ENCODE measurements at places on chromosomes 3 and 15.

DNA sequence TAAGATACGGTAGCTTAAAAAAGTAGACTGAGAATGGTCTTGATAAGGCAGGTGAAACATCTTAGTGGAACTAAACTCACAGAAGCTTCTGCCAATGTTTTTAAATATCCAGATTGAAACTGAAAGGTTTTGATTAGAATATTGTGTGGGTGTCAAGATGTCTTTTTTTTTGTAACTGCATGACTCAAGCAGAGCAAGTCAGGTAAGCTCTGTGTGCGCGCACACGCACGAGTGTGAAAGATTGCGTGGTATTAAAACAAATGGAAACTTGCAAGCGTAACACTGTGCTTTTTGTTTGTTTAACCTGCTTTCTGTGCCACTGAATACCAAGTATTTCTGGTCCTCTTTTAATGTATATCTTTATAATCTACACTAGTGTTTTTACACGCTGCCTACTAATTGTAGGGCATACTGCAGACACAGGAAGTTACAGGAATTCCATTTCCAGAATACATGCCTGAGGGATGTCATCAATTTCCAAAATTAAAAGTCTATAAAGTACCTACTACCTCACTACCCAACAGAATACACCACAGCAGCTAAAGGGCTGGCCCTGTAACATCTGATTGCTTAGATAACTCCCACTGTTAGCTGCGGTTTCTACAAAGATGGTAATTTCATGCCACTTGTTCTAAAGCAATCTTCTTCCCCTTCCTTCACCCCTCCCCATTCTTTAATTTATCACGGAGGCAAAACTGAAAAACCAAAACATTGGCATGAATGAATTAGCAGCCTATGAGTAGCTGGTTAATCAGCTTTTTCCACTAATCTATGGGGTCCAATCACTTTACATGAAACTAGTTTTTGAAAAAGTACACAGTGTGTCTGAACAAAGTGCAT, 472.8 kb downstream of the SHQ1 start:
- DNase-seq: no peak

DNA sequence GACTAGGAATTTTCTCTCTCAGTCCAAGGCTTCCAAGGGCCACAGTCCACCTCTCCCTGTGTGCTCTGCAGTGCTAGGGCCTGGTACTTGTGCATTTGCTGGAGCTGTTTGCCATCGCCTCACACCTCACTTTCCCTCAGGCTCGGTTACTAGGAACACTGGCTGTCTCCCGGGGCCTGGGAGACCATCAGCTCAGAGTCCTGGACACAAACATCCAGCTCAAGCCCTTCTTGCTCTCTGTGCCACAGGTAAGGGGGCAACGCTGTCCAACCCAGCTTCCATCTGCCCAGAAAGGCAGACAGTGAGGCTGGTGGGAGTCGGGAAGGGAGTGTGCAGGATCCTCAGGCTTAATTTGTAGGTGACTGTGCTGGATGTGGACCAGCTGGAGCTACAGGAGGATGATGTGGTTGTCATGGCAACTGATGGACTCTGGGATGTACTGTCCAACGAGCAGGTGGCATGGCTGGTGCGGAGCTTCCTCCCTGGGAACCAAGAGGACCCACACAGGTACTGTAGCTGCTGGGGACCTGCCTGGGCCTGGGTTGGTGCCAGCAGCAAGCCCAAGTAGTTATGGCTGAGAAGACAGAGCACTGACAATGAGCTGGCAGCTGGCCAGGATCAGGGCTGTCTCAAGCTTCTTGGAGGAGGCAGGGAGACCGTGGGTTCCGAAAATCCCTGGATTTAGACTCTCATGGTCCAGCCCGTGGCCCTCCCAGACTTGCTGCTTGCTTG, 3.4 kb downstream of the PPM1M start:
- no peak for DNase-seq

GRCh38 chr3:43349716-43350115, 63.4 kb downstream of the SNRK start:
- peak; percentile 47 for DNase-seq

GRCh38 chr3:134432236-134432635, 53.5 kb downstream of the ANAPC13 start:
- no peak for DNase-seq

DNA sequence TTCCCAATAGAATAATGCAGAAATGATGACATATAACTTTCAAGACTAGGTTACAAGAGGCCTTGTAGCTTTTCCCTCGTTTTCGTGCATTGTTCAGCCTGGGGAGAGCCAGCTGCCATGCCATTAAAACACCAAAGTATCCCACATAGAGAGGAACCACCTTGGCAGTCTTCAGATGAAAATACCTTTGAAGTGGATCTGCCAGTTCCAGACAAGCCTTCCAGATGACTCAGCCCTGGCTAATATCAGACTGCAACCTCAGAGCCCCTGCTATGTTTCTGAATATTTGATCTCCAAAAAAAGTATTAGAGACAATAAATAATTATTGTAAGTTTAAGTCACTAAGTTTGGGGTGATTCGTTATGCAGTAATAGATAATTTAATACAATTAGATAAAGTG, 294.3 kb upstream of the GBE1 start:
- no peak for DNase-seq

- DNase-seq: no peak
These were observed 631.0 kb upstream of the GRM7 start for GRCh38 chr3:6229778-6230410.

DNA sequence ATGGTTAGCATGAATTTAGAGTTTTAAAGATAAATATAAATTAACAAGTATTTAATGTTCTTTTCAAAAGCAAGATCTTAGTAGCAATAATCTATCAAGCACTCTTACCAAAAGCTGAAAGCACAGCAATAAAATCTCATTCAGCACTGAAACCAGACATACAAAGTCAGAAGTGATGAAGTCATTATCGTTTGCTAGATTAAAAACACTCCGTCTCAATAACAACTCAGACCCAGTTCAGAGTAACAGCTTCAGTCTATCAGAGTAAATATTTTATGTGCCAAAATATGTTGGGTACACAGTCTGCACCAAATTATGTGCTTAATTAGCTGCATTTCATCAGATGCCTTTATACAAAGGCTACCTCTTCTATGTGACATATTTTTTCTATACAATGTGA, 41.6 kb downstream of the CPA3 start:
- DNase-seq: no peak

DNA sequence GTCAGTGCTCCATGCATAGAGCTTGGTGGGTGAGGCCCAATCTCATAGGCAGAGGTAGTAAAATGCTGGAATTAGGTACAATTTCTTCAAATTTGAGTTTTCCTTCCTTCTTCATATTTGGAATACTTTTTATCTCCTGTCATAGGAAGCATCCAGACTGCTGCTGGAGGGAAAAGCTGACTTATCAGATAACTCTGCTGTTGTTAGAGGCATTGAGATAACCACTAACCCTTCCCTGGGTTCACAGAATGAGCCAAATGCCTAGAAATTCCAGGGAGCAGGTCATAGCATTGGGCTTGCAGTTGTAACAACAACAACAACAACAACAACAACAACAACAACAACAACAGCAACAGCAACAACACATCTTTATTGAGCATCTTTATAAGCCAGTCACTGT, 332.7 kb downstream of the PDCD6IP start:
- DNase-seq: no peak

DNA sequence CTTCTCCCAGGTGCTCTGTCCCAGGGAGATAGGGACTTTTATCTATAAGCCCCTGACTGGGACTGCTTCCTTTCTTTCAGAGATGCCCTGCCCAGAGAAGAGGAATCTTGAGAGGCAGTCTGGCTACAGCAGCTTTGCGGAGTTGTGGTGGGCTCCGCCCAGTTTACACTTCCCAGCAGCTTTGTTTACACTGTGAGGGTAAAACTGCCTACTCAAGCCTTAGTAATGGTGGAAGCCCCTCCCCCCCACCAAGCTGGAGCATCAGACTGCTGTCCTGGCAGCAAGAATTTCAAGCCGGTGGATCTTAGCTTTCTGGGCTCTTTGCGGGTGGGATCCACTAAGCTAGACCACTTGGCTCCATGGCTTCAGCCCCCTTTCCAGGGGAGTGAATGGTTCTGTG, 253.8 kb upstream of the ARL6 start:
- peak; percentile 26 for DNase-seq

DNA sequence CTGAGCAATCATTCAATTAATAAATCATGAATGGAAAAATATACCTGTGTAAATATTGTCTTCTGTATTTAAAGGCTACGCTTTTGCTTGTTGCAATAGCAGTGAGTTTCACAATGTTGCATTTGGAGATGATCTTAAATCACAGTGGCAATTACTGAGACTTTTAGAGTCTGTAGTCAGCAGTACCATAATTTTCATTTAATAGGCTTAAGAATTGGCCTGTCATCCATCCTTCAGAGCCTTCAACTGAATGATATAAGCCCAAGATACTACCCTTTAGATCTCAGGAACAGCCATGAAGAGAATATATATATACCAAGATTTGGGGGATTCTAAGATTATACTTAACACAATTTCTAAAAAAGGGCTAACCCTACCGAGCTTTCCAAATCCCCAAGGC, 458.1 kb downstream of the GBE1 start:
- DNase-seq: no peak

GRCh38 chr15:86840996-86841395, 761.3 kb downstream of the AGBL1 start:
- no peak for DNase-seq

GRCh38 chr15:58139276-58139988, 1.3 kb downstream of the AQP9 start:
- DNase-seq: no peak

- DNase-seq: no peak
These were observed 3.7 kb downstream of the DUOX1 start for GRCh38 chr15:45133561-45133920.

- DNase-seq: no peak
These were observed 25.1 kb upstream of the GAP43 start for GRCh38 chr3:115598216-115598615.

DNA sequence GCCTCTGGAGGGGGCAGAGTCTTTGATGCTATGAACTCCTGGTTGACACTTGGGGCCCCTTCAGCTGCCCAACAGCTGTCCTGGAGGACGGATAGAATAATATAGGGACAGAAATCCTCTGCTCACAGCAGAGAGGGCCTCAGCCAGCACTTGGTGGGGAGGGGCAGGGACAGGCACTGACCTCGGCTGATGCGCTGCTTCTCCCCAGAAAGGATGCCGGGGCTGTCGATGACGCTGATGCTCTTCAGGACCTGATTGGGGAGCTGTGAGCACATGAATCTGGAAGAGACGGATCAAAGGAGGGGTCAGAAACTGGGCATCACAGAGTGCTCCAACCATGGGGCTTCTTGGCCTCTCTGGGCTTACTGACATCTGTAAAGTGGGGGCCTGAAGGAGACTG, 29.5 kb downstream of the EHD4 start:
- no peak for DNase-seq

DNA sequence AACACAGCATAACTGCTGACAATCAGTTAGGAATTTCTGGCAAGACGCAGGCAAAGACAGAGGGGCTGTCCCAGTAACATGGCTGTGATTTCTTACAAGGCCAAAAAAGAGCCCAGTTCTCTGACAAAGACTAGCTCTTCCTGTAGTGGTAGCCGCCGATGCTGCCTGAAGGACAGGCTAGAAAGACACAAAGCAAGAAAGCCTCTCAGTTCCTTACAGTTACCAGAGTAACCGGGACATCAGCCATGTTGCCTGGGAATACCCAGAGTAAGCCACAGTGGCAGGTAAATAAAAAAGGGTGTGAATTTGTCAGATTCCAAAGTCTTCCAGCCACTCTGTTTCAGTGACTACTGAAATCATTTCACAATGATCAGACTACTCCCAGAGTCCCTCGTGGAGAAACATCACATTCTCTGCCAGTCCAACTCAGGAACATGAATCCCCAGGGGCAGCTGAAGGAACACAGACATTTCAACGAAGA, 493.6 kb upstream of the ADAMTS9 start:
- DNase-seq: no peak

DNA sequence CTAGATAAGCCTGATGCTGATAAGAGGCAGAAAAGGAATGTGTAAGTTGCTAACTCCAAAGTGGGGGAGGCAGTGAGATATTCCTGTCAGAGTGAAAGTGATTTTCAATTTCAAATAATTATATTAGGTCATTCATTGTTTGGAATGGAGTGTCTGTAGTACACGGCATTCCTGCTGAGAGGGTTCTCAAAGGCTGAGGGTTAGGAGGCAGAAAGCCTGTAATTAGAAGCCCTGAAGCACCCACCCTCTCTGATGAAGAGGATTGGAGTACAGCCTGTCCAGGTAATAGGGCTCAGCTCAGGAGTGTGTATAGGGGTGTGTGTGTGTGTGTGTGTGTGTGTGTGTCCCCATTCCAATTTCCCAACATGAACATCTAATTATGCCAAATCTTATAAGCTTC, 486.8 kb downstream of the MAGI1 start:
- DNase-seq: no peak

DNA sequence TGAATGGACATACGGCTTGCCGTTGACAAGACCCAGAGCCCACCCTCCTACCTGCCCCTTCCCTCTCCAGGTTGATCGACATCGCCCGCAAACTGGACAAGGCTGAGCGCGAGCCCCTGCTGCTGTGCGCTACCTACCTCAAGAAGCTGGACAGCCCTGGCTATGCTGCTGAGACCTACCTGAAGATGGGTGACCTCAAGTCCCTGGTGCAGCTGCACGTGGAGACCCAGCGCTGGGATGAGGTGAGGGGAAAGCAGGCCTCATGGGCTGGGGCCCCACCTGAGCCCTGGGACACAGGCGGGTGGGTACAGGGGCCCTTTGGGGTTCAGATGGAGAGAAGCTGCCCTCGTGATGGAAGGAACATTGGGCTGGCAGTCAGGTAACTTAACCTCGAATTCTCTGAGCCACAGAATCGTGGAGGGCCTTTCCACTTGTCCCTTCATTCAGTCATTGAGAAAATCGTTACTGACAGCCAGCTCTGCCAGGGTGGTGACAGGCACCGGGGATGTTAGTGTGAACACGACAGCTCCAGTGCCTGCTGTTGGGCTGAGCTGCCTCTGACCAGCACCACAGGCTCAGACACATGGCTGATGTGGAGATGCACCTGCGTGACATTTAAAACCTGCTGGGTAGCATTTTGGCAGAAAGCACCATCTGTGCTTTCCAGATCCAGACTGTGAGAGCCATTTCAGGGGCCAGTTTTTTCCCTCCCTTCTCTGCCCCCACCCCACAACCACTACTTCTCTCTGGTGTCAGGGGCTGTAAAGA, 25.6 kb upstream of the RHO start:
- DNase-seq: no peak

DNA sequence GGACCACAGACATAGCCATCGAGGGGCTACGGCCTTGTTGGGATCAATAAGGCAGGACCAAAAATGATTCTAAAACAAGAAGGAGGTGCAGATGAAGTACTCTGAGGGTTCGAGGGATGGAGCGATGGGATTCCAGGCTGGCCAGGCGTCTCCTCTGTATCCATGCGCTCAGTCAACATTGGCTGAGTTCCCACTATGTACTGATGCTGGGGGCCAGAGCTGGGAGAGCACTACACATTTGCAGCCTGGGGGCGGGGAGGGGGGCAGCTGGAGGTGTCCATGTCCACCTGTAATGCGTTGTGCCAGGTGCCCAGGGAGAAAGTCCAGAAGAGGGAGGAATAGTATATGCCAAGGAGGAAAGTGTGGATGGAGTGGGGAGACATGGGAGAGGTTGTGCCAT, 81.5 kb downstream of the AAGAB start:
- no peak for DNase-seq

- peak; percentile 38 for DNase-seq
These were observed 22.6 kb upstream of the LYSMD4 start for GRCh38 chr15:99755692-99756409.

GRCh38 chr15:73383310-73384189, 14.8 kb upstream of the HCN4 start:
- no peak for DNase-seq

GRCh38 chr3:169953462-169954141, 13.0 kb upstream of the SEC62 start:
- DNase-seq: no peak

GRCh38 chr3:124520970-124521369, 209.3 kb upstream of the UMPS start:
- DNase-seq: no peak
